Dermis blood vessel endothelial cell (primary cell): ENCODE measurements at places on chromosomes 1 and 21.

- DNase-seq, result no peak
Observed at GRCh38 chr1:175808999-175809398, 65.6 kb upstream of the TNR start.

DNA sequence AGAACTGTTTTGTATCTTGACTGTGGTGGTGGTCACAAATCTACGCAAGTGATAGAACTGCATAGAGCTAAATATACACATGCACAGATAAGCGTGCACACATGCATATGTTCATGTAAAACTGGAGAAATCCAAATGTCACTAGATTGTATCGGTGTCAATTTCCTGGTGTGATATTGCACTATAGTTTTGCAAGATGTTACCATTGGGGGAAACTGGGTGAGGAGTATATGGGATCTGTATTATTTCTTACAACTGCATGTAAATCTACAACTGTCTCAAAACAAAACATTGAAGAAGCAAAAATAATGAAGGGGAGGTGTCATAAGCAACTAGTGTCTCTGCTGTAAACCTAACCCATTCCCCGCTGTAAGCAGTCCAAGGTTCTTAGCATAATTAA is 30.2 kb downstream of the FAM163A start:
- DNase-seq, result no peak

DNA sequence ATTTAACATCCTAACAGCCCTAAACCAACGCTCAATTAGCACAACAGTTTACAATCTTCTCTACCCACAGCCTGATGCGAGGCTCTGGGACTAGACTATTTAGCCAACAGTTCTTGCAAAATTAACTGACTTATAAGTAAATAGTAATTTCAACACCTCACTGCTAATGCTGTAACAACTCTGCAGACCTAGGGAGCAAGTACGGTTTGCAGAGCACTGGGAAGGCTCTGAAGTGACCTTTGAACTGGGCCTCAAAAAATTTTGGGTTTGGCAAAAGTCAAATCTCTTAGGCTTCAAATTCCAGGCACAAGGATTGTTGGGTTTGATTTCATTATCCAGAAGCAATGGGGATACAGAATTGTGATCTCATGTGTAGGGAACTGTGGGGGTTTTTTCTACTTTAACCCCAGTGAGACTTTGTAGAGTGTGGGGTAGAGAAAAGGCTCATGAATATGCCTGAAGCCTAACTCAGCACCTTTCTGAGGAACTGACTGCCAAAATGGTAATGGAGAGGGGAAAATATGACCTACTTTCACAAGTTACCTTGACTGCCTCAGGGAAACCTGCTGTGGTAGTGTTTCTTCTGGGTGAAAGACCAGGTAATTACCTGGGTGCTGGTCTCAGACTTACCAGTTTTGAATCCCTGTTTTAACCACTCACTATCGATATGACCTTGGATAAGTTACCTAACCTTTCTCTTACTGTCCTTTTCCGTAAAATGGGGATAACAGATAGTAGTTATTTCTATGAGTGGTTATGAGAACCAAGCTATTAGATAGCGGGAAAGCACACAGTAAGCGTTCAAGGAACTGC is 889 bp upstream of the TXLNA start:
- DNase-seq, result no peak

GRCh38 chr1:69441496-69441895 is 126.2 kb upstream of the LRRC7 start:
- DNase-seq, result no peak

DNA sequence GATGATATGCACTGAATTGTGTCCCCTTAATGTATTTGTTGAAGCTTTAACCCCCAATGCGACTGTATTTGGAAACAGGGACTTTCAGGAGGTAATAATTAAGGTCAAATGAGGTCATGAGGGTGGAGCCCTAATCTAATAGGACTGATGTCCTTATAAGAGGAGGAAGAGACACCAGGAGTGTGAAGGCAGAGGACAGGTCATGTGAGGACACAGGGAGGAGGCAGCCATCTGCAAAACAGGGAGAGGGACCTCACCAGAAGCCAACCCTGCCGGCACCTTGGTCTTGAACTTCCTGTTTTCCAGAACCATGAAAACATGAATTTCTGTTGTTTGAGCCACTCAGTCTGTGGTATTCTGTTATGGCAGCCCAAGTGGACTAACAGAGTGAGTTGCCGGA is 15.3 kb downstream of the SYF2 start:
- no peak for DNase-seq

DNA sequence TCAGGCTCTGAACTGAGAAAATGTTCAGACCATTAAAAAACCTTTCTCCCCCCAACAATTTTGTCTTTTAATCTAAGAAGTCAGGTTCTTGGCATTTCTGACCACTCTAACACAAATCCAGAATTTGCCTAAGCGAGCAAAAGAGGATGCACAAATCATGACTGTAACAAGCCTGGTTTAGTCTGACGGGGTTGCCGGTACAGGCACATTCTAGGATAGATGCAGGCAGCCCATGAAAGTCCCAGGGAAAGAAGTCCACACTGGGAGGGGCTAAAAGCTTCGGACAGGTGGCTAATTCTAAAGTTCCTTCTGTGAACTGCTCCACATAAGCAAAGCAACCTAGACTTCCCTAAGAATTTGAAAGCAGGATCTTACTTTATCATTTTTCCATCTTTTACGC is 48.0 kb upstream of the KCNE1 start:
- no peak for DNase-seq

DNA sequence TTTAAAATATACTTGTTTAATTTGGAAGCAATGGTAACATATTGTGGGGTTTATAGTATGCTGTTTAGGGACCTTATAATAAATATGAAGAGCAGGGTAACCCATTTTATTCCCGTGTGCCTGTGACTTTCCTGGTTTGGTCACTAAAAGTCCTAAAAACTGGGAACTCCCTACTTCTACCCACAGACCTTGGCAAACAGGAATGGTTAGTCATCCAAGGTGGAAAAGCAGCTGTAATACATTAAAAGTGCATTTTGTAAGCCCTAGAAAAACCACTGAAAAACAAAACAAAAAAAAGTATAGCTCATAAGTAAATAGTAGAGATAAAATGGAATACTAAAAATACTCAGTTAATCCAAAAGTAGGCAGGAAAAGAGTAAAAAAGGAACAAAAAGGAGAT is 538.9 kb downstream of the LMO4 start:
- no peak for DNase-seq

GRCh38 chr1:38733761-38734160 is 125.8 kb downstream of the RRAGC start:
- no peak for DNase-seq

GRCh38 chr1:93419344-93419743 is 28.6 kb upstream of the FNBP1L start:
- DNase-seq, result no peak

GRCh38 chr1:37883671-37884070 is 24.3 kb upstream of the MTF1 start:
- no peak for DNase-seq

- DNase-seq, result no peak
Observed at GRCh38 chr1:206502812-206503211, 4.5 kb upstream of the RASSF5 start.

- no peak for DNase-seq
Observed at GRCh38 chr1:203662821-203663220, 36.2 kb downstream of the ATP2B4 start.

DNA sequence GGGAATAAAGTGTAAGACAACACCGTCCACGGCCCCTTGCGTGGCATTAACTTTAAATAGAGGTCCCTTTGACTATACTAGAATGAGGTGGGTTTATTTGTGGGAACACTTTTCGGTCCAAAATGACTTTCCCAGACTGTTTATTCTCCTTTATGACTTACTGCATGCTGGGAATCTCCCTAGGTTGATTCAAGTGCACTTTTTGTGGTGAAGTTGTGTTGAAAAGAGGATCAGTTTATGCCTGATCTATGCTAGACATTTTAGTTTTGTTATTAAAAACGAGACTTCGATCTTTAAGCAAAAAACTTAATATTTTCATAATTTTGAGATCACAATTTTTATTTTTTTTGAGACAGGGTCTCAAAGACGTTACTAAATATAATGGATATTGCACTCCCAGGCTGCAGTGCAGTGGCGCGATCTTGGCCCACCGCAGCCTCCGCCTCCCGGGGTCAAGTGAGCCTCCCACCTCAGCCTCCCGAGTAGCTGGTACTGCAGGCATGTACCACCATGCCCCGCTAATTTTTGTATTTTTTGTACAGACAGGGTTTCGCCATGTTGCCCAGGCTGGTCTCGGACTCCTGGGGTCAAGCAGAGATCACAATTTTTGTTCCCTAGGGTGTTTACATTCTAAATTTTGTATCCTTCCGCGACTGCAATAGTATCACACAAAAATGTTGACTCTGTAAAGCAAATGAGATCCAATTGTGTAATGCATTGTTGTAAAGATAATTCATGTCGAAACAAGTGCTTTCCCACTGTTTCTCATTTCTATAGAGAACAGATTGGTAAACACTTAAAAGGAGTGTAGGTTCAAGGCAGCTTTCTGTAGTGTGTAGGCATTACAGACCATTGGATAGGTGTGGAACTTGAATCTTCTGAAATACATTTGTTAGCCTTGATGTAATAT is 1.6 kb downstream of the CDC42 start:
- no peak for DNase-seq

DNA sequence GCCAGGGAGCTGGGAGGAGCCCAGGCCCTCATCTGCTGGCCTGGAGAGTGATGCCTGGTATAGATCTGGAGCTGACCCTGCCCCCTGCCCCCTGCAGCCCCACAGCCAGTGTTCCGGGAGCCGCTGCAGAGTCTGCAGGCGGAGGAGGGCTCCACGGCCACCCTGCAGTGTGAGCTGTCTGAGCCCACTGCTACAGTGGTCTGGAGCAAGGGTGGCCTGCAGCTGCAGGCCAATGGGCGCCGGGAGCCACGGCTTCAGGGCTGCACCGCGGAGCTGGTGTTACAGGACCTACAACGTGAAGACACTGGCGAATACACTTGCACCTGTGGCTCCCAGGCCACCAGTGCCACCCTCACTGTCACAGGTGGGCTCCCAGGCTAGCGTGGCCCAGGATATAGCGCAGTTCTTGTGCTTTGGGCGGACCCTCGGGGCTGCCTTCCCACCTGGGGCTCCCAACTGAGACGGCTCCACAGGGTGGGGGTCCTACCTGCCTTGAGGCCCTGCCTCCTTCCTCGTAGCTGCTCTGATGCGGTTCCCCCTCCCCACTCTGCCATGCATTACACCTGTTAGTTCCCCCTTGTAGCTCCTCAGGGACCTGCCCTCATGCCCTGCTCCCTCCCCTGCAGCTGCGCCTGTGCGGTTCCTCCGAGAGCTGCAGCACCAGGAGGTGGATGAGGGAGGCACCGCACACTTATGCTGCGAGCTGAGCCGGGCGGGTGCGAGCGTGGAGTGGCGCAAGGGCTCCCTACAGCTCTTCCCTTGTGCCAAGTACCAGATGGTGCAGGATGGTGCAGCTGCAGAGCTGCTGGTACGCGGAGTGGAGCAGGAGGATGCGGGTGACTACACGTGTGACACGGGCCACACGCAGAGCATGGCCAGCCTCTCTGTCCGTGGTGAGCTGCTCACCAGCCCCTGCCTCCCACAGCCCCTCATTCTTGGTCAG is 98.7 kb downstream of the OBSCN start:
- DNase-seq, result no peak

DNA sequence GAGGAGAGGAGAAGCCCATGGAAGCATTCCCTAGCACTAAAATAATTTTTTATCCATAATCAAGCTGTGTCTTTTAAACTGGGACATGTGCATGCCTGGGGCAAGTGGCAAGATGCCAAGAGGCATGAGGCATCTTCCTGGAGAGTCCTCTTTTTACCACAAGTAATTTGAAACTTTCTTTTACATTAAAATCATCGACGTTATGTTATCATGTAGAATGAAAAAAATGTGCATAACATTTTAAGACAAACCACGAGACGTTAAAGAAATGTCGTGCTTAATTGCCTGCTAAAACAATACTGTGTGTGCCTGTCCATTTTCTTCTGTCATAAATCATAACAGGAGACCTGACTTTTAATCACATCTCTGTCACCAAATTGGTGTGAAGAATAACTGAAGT is 1.5 kb downstream of the STYXL2 start:
- no peak for DNase-seq

GRCh38 chr1:24090736-24091135 is 21.2 kb downstream of the MYOM3 start:
- no peak for DNase-seq

DNA sequence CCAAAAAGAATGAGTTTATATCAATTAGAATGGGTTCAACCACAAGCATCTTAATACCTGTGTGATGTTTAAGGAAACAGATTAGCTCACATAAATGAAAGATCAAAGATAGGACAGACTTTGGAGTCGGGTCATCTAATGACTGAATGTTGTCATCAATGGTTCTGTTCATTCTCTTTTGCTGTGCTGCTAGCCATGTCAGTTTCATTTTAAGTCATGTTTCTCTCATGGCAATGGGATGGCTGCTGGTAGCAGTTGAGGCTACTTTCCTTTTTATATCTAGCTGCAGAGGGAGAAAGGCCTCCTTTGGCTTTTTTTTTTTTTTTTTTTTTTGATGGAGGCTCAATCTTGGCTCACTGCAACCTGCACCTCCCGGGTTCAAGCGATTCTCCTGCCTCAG is 86.9 kb upstream of the SPAG17 start:
- DNase-seq, result no peak

- DNase-seq, result peak; percentile 82
Observed at GRCh38 chr1:205700865-205701401, 20.6 kb upstream of the SLC45A3 start.

- peak; percentile 27 for DNase-seq
Observed at GRCh38 chr21:42666023-42666747, 12.8 kb downstream of the PDE9A start.

DNA sequence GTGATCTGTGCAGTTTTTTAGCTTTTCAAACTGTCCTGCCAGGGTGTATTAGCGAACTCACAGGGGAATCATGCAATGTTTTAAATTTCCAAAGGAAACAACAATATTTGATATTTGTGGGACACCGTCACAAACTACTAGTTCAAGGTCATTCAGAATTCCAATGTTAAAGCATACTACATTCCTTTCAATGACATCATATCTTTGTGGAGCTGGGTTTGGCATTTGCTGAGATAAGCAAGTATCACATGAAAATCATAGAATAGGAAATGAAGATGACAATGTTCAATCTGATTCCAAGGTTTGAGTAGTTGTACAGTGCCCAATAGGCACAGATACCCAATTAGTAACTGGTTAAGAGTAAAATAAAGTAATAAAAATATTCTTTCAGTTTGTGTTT is 35.6 kb downstream of the NUF2 start:
- peak; percentile 32 for DNase-seq

DNA sequence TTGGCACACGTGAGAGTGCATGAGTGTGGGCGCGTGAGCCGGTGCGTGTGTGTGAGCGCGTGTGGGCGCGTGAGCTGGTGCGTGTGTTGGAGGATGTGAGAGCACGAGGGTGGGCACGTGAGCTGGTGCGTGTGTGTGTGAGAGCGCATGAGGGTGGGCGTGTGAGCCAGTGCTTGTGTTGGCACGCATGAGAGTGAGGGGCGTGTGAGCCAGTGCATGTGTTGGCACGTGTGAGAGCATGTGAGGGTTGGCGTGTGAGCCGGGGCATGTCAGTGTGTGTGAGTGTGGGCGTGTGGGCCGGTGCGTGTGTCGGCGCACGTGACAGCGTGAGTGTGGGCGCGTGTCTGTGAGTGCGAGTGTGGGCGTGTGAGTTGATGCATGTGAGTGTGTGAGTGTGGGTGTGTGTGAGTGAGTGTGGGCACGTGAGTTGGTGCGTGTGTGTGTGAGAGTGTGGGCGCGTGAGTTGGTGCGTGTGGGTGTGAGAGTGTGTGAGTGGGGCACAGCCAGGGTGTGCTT is 45.7 kb upstream of the ARHGEF16 start:
- no peak for DNase-seq
